ENCODE measurements at places on chromosomes 5 and 9. TPM values are rescaled to one million over a fixed set of nuclear protein-coding genes. Genes with fewer than 3 reads are reported as not detected.

FGF10 gene
- 34.7 TPM for polyA plus RNA-seq

GRIA1 gene
- 13.1 TPM for polyA plus RNA-seq

CLTB gene
- 68.3 TPM for polyA plus RNA-seq

KLHL9 gene
- polyA plus RNA-seq, result 33.0 TPM

CDKN2B-AS1 gene
- polyA plus RNA-seq, result 0.10 TPM

GDNF gene
- 0.12 TPM for polyA plus RNA-seq

MAT2B gene
- polyA plus RNA-seq, result 72.3 TPM
